ENCODE measurements at places on chromosomes 12 and 14.
A peak's percentile ranks its signal among the peaks of the same experiment; 100 is the strongest.

DNA sequence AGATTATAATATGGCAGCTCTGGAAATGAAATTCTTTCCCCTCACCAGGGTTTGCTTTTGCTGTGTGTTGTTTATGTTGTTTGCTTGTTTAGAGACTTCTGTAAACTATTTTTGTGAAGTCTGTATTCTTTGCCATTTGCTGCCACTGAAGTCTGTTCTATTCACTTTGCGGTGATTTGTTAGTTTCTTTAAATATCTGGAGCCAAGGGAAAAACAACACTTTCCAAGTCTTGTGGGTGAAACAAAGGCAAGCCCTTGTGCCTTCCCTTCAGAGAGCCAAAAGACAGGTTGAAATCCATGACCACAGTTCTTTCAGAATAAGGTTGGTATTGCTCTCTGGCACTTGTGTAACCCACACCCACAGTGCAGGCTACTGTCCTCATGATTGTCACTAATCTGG lies 59.5 kb upstream of the RNU6-7 start:
- DNase-seq = no peak

- DNase-seq = no peak
These were observed 229.2 kb downstream of the ALX1 start for GRCh38 chr12:85509081-85509856.

GRCh38 chr12:34051486-34051885 lies 29.2 kb downstream of the ALG10 start:
- DNase-seq = no peak

- DNase-seq = no peak
These were observed 64.5 kb downstream of the TTC9 start for GRCh38 chr14:70706177-70706576.

DNA sequence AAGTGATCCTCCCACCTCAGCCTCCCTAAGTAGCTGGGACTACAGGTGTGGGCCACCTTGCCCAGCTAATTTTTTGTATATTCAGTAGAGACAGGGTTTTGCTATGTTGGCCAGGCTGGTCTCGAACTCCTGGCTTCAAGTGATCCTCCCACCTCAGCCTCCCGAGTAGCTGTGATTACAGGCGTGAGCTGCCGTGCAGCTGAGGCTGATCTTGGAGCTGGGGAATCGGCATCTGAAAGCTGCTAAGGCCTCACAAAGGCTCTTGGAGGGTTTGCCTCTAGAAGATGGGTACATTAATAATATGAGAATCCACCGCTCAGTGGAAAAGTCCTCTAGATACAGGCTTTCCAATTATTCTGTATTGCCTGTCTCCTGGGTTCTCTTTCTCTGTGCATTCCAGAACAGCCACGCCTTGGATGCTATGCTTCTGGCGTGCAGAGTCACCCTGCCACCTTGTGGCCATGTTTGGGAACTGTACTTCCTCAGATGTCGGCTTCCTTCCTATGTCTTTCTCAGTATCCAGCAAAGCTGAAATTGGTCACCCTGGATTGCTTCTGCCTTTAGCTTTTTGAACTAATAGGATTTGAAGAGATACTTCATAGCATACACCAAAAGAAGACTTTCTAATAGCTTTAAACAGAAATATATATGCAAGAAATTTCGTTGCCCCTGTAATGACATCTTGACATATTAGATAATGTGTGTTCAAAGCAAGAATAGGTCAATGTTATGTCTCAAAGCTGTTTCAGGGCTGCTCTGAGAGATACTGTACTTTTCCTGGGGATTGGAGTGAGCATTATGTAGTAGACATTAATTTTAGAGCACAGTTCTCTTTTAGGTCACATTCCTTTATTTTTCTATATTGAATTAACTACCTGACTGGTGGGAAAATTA lies 75.4 kb downstream of the SNAPC1 start:
- peak; percentile 55 for DNase-seq

GRCh38 chr12:6759741-6760140 lies 6.4 kb upstream of the PTMS start:
- DNase-seq = no peak

DNA sequence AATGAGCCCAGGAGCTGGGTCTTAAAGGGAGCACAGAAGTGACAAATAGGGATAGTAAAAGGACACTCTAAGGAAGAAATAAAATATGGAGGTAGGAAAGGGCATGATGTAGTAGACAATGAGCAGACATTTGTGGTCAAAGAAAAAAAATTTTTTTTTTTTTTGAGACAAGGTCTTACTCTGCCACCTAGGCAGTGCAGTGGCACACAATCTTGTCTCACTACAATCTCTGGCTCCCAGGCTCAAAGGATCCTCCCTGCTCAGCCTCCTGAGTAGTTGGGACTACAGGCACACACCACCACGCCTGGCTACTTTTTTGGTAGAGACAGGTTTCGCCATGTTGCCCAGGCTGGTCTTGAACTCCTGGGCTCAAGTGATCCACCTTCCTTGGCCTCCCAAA lies 8.5 kb downstream of the FKBP3 start:
- no peak for DNase-seq

- no peak for DNase-seq
These were observed 39.8 kb upstream of the FBXO33 start for GRCh38 chr14:39472078-39472477.

GRCh38 chr12:12323118-12323517 lies 26.9 kb downstream of the MANSC1 start:
- no peak for DNase-seq

DNA sequence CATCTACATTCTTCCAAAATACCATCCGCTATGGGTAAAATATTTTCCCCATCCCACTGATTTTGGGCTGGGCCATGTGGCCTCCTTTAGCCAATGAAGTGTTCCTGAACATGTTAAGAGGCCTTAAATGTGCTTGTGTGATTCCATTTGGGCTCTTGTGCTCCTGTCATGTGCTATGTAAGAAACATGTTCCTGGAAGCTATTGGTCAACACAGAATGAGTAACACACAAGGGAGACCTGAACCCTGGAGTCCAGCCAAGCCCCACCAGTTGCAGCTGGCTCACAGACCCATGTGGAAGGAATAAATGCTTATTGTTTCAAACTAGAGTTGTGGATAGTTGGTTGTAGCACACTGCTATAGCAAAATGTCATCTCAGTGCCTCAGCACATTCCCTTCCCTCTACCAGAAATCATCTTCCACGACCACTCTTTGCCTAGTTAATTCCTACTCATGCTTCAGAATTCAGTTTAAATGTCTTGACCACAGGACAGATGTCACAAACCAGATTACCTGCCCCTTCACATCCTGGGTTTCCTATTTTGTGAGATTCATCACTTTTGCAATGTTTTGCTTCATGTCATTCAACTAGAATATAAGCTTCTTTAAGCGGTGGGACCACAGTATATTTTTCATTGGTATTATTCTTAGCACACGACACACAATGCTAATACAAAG lies 217.3 kb upstream of the EEA1 start:
- DNase-seq = no peak

- DNase-seq = no peak
These were observed 76.8 kb downstream of the ATXN7L3B start for GRCh38 chr12:74614426-74614825.

DNA sequence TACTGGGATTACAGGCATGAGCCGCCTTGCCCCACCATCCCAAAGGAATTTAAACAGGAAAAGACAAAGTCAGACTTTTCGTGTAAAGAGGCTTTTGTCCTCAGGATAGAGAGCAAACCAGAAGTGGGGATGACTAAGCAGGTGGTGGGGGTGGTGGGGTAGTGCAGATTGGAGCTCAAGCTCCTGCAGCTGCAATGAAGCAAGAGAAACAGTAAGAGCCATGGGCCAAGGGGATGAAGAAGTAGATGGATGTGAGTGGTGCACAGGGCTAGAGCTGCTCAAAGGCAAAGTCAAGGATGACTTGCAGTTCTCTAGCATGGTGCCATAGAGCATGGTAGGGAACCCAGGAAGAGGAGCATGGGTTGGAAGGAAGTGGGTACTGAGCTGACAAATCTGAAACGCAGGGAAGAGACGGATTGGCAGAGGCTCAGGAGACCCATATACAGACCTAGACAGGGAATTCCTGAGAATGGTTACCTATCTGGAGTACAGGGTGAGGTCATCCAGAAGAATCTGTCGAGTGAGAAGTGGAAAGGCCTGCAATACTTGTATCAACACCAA lies 11.4 kb upstream of the RNF34 start:
- DNase-seq = no peak

Measured in activated CD4-positive, CD25-positive, alpha-beta regulatory T cell (primary cell).